ENCODE measurements at places on chromosomes 2 and 18.

GRCh38 chr2:154974041-154974440 is 275.5 kb downstream of the KCNJ3 start:
- no peak for DNase-seq

DNA sequence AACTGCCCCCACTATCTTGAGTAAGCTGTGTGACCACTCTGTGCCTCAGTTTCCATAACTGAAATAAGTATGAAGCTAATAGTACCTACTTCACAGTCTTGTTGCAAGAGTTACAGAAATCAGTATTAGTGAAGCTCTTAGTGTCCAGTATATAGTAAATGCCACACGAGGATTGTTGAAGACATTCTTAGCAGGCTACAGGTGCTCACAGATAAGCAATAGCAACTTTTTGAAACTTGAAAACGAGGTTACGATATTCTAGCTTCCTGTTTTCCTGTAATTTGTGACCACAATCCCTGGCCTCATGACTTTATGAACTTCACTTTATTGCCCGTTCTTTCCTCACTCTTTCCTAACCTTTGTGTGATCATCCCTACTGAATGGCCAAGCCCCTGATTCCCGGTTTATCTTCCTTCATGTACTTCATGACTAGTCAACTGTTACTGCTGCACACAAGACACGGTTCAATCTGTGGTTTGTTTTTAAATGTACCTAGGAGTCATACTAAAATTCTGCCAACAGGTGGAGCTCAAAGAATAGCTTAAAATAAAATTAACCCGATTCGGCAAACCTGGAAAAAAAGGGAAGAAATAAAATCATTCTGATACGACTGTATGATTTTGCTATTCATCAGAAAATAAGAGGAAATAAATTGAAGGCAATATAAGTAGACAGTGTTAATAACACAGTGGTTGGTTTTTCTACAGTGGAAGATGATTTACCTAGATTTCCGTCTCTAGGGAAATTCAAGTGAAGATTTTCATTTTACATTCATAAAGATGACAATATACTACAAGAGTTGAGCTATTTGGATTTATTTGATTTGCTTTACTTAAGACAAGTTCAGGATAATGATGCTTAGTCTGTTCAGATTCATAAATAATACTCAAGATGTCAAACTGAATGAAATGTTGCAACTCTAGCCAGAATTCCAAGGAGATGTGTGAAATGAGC is 38.1 kb upstream of the STAT1 start:
- DNase-seq = no peak

DNA sequence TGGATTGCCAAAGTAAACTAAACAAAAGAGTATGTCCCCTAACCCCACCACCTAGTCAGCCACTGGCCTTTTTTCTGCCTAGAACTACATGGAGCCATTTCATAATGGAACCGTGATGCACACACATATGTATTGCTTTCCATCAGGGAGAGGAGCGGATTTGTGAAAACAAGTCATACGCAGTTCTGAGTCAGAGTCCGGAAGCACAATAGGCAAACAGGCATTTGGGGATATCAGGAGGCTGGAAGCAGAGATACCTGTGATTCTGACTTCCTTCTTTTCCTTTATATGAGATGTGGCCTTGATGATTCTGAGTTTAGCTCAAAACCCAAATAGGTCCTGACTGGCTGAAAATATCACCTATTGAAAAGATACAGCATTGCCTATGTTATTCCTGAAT is 93.5 kb downstream of the TMEM163 start:
- DNase-seq = no peak

GRCh38 chr2:217975626-217976025 is 27.2 kb downstream of the TNS1 start:
- no peak for DNase-seq

DNA sequence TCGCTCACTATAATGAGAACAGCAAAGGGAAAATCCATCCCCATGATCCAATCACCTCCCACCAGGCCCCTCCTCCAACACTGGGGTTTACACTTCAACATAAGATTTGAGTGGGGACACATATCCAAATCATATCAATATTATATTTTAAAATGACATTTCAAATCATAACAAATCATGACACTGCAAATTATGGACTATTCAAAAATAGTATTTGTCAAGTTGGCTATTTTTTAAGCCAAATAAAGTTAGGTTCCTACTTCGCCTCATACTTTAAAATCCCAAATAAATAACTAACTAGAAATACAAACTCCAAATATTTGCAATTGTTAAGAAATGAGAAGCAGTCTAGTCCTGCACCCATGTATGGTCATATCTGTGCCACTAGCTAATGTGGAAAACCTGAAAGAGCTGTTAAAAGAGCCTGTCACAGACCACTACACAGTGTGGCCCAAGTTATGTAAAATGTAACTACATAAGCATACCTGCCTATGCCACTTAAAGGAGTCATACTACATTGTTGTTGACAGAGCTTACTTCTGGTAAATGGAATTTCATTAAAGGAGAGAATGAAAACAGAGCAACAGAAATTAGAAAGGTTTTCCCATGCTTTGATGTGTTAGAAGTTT is 334.7 kb upstream of the GULP1 start:
- DNase-seq = no peak
